ENCODE measurements at places on chromosomes 3 and 15.
A peak's percentile ranks its signal among the peaks of the same experiment; 100 is the strongest.

GRCh38 chr3:81829937-81830336 lies 68.5 kb upstream of the GBE1 start:
- DNase-seq, result no peak

DNA sequence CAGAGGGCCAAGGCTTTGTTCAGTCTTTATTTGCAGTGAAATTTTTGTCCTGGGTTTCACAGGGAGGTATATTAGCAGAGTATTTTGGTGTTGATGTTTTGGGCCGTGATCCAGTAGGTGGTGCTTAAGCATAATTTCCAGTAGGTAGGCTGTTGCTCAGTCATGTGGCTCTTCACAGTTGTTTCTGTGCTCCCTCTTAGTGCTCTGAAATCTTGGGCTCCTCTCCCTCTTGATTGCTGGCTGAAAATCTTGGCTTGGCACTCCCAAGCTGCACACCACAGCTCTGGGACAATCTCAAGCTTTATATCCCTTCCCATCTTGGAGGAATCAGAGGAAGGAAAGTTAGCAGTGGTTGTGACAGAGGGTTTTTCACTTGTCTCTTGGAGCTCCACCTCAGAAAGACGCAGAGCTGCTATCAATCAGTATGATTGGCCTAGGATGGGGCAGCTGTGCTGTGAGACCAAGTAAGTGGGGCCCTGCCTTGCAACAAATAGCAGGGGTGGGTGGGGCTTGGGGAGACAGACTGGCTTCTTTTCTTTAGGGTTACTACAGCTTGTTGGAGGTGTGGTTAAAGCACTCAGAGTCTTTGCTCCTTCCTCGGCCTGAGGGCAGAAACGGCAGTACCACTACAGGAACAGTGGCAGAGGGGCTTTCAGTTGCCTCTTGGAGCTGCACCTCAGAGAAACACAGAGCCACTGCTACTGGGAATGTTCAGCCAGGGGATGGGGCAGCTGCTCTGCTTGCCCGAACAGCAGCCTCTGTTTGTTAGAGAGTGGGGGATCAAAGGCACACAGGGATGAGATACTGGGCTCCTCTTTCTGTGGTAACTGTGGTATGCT lies 627.0 kb downstream of the SI start:
- DNase-seq, result no peak

DNA sequence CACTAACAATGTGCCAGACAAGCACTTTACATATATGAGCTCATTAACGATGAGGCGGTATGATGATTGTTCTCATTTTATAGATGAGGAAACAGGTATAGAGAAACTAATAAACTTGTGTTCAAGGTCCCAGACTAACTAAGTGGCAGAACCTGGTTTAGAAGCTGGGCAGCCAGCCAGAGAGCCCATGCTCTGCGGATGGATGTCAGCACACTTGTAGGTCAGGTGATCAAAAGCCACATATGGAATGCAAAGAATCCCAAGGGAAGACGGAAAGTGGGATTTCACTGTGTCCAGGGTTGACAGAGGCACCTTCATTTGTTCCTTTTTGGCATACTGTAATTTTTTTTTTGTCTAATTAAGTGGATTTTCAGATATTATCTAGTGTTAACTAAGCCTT lies 103.7 kb downstream of the EFL1 start:
- no peak for DNase-seq

DNA sequence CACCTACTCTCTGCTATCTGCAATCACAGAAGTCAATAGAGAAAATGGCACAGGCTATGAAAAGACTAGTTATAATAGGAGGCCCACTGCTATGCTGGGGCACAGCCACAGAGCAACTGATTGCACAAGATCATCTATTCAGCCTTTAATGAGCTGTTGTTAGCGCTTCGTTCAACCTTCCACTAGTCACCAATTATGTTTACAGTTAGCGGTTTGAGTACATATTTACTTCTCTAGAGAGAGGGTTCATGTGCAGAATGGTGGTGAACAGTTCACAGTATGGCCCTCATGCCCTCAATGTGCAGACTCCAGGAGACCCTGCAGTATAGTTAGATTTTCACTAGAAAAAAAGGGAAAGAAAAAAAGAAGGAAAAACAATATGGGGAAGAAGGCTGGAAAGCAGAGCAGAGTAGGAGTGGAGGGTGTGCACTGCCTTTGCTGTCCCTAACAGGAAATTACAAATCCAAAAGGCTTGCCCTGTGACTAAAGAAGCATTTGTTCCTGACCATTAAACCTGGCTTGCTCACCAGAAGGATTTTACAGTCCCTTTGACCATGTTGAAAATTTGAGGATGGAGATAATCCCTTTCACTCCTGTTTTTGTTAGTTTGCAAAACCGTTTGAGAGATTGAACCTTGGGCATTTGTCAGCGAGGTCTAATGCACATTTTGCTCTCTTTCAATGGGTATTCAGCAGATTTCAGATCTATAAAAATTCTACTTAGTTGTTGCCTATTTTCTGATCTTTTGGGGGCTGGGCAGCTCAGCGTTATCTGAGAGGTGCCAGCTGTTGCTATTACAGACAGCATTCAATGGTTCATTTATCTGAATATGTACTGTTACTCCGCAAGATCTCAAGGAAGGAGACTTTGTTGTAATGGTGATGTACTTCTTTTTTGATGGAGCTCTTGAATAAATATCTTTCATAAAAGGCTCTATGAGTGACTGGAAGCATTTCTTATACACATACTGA lies 296.1 kb downstream of the LSAMP start:
- DNase-seq, result no peak

- no peak for DNase-seq
Measured at GRCh38 chr15:22904736-22905135, 66.3 kb downstream of the NIPA2 start.

DNA sequence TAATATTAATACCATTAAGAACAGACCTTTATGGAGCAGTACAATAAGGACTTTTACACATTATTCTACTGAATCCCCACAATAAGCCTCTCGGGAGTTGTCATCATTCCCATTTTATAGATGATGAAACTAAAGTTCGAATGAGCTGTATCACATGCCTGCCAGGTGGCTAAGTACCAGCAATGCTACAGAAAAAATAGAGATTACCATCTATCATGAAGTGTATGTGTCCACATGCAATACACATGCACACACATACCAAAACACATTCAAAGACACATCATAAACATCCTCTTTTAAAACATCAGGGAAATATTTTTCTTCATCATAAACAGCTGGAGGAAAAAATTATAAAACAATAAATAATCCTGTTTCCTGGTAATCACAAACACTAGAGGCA lies 136.6 kb downstream of the SUCLG2 start:
- DNase-seq, result no peak

- no peak for DNase-seq
Measured at GRCh38 chr3:46619845-46620778, 7.8 kb downstream of the FAM240A start.

- no peak for DNase-seq
Measured at GRCh38 chr3:64023861-64024223, 548 bp upstream of the PSMD6 start.

DNA sequence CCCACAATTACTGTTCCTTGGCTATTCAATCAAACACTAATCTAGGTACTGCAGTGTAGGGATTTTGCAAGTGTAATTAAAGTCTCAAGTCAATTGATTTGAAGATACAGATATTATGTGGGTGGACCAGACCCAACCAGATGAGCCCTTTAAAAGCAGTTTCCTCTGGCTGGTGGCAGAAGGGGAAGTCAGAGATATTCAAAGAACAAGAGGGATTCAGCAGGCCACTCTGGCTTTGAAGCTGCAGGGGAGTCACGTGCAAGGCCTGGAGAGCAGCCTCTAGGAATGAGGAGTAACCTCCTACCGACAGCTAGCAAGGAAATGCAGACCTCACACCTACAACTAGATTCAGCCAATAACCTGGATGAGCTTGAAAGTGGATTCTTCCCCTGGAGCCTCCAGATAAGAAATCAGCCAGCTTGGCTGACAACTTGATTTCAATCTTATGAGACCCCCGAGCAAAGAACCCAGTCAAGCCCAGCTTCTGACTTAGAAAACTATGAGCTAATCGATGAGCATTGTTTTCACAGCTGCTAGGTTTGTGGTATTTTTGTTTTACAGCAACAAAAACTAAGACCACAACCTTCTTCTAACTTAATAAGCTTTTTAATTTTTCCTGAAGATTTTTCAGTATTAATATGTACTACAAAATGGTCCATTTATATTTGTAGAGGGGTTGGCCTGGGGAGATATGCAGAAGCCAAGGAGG lies 13.4 kb downstream of the HACD2 start:
- no peak for DNase-seq

GRCh38 chr3:108088146-108088545 lies 2.7 kb downstream of the CD47 start:
- DNase-seq, result no peak

- peak; percentile 42 for DNase-seq
Measured at GRCh38 chr15:100048736-100049135, 293.0 kb downstream of the ADAMTS17 start.

DNA sequence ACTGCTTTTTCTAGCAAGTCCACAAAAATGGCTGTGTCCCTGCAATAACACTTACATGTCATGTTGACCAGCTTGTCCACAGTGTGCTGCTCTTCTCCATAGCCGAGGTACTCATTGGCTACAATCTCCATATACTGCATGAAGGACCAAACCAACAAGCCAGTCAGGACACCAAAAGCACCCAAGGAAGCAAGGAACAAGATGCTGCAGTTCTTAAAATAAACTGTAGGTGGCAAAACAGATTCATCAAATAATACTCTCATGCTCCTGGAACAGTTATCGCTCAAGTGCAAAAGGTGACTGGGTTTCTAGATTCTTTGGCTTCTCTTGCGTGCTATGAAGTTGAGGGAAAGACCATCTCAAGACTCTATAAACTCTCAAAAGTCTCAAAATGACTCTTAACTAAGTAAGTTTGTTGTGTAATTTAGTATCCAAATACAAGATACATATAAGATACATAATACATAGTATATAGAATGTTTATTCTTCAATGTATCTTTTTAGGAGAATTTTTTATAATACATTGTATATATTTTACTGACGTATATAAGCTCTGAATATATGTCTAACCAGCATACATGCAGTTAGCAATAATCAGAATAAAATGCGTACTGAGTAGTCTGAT lies 57.0 kb downstream of the NEK10 start:
- DNase-seq, result no peak

GRCh38 chr15:58214591-58215340 lies 76.6 kb downstream of the AQP9 start:
- no peak for DNase-seq

DNA sequence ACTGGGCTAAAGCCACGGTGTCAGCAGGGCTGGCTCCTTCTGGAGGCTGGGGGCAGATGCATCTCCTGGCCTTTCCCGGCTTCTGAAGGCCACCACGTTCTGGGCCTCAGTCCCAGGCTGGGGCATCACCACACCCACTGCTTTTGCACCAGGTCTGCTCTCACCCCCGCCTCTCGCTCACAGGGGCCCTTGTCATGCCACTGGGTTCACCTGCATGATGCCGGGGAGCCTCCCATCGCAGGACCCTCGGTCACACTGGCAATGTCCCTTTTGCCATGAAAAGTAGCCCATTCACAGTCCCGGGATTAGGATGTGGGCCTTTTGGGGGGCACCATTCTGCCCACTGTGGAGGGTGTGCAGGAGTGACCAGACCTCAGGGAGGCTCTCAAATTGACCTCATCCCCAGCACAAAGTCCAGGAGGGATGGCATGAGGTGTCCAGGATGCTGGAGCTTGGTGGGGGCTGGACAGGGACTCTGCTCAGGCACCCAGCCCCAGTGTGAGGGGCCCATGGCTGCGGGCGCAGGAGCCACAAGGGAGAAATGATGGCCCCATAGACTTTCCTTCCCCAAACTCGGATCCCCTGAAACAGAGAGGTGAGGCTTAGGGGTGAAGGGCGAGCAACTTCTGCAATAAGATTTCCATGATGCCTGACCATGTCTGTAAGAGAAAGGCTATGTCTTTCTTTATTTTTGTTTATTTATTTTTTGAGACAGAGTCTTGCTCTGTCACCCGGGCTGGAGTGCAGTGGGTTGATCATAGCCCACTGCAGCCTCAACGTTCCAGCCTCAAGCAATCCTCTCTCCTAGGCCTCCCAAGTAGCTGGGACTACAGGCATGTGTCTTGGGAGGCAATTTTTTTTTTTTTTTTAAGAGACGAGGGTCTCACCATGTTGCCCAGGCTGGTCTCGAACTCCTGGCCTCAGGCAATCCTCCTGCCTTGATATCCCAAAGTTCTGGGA lies 189.1 kb downstream of the GOLGA6L6 start:
- no peak for DNase-seq

GRCh38 chr3:189260556-189261493 lies 89.1 kb downstream of the TPRG1 start:
- no peak for DNase-seq

GRCh38 chr3:129205109-129205832 lies 21.6 kb upstream of the CNBP start:
- DNase-seq, result no peak

DNA sequence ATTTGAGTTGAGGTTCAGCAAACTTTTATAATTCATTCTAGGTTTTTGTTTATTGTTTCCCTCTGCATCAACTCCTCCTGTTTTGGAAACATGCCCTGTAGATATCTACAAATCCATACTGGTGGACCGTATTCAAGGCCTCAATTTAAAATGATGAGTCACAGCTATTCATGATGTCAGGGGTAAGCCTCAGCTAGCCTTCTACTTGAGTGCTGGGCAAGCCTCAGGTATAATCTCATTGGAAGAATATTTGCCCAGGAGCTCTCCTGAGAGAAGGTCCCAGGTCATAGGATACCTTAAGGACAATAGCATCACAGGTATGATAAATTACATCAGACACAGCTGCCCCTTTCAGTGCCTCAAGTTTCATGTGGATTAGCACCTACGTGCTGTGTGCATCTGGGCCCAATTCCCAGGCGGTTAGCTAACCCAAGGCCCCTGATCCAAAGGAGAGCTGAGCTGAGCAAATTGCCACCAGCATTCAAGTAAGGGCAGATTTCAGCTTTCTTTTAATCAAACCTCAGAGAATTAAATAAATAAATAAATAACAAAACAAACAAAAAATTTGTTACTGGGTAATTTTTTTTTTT lies 87.5 kb downstream of the KCNMB2 start:
- DNase-seq, result no peak

GRCh38 chr15:98767692-98768091 lies 119.4 kb downstream of the IGF1R start:
- DNase-seq, result no peak

DNA sequence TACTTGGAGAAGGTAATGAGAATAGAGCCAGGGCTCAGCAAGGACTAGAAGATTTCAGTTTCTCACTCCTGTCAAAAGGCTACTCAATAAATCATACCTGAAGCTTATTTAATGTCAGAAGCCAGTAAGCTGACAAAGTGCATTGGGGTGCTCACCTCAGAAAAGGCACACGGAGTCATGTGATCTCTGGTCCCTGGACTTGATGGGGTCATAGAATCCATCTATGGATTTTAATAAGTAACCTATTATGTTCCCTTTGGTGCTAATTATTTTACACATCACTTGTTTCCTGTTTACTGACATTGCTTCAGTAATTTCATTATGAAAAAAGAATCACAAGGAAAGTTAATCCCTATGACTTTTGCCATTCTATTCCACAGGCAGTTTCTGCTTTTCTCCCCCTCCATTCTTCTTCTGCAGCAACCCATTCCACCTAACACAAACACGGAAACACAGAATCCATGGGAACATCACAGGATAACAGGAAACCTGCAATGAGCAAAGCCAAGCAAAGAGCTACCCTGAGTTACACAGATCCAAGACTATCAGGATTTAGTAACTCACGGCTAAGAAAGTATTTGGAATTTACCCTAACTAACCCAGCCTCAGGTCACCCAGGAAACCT lies 159.6 kb downstream of the MEIS2 start:
- DNase-seq, result no peak

- peak; percentile 67 for DNase-seq
Measured at GRCh38 chr15:77634266-77634962, 1.7 kb upstream of the LINGO1 start.

GRCh38 chr15:35430301-35430700 lies 115.7 kb downstream of the DPH6 start:
- no peak for DNase-seq

Data from femur (tissue), 1 donor.